ENCODE measurements at places on chromosomes 4 and X.

DNA sequence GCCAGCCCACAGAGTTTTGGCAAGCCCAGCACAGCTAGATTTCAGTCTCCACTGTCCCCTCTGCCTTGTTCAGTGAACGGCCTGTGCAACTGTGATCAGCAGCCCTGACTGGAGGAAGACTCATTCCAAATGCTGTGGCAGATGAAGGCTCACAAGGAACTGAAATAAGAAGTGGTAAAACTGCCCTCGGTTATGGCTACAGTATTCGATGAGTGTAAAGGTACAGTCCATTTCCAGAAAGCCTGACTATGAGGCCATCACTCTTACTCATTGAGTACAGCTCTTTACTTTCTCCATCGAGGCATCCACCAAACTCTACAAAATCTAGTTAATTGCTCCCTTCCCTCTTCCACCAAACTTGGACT is 69.1 kb downstream of the RHOH start:
- no peak for DNase-seq

DNA sequence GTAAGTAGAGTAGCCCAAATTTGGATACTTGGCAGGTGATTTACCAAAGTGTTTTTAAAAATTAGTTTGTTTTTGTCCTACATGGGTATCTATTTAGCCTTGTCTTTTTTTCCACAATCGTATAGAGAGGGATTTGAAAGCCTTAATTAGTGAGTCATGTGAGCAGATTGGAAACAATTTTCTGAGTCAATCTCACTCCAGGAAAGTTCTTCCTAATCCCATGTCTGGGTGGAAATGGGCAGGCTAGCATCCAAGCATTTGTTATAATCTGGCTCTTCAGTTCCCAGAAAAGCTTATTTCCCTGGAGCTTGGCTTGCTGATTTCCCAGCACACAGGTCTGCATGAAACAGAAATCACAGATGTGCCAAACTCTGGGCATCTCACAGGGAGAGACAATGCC is 426.9 kb upstream of the BOD1L1 start:
- DNase-seq, result no peak

- no peak for DNase-seq
Measured at GRCh38 chr4:7652451-7652881, 217.7 kb upstream of the PSAPL1 start.

DNA sequence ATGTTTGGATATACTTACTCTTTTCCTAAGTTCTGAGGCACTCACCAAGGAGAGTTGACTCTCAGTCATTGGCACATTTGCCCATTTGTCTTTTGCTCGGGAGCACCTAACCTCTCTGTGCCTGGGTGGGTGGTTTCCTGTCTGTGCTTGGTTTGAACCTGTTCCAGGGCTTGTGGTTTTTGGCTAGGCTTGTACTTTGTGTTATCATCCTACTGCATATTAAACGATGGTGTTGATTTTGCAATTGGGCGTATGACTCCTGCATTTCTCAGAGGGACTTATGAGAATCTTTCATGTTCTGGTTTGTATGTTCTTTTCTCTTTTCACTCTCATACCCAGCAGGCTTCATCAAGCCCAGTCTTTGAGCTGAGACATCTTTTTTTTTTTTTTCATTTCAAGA is 161.7 kb downstream of the BTC start:
- no peak for DNase-seq

GRCh38 chr4:163553146-163553545 is 58.7 kb downstream of the TMA16 start:
- no peak for DNase-seq

DNA sequence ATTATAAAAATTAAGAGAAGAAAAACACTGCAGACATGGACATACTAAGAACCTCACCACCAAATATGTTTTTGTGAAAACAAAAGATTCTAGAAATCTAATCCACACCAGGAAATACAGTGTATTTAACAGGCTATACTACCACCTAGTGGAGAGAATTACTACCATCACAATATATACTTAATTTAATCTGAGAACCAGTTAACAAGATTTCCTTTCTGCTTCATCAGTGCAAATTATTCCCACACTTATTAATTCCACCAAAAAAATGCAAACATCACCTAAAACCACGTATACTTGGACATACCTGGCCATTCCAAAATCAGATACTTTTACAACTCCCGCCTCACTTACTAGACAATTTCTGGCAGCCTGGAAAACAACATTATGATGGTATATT is 7.0 kb upstream of the TXK start:
- DNase-seq, result no peak

GRCh38 chrX:13254076-13254785 is 65.6 kb downstream of the ATXN3L start:
- peak; percentile 67 for DNase-seq

DNA sequence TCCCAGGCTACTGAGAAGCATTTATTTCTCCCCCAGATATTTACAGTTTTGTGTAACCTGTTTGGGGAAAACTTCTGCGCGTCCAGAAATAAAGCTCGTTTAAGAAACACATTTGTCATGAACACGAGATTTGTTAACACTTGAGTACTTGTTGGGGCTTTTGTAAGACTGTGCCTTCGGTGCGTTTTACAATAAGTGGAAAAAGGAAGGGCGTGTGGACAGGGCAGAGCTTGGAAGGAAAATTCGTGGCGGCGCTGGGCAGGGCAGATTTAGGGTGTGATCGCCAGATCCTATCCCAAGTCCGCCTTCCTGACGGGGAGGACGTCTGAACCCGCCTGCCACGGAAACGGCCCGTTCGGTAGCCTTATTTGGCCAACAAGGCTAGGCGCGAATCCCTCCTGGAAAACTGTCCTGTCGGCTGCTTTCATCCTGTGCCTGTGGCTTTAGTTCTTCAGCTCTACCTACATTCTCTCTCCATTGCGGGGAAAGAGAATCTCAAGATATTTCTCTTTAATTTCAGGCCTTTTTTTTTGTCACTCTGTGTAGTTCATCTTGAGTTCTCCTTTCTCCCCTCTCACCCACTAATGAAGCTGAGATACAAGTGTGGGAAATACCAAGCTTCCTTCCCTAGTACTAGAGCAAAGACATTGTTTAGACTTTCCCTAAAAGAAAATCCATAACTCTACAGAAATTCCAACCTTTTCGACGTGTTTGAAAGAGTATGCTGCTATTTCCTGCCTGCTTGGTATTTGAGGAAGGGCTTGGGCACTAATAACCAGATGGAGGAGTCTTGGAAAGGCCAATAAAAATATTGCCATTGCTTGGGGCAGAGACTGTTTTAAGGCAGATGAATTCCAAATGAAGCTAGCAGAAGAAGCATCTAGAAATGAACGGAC is 982 bp downstream of the PDLIM5 start:
- peak; percentile 89 for DNase-seq

GRCh38 chrX:1222531-1223241 is 10.2 kb upstream of the CRLF2 start:
- peak; percentile 6 for DNase-seq

DNA sequence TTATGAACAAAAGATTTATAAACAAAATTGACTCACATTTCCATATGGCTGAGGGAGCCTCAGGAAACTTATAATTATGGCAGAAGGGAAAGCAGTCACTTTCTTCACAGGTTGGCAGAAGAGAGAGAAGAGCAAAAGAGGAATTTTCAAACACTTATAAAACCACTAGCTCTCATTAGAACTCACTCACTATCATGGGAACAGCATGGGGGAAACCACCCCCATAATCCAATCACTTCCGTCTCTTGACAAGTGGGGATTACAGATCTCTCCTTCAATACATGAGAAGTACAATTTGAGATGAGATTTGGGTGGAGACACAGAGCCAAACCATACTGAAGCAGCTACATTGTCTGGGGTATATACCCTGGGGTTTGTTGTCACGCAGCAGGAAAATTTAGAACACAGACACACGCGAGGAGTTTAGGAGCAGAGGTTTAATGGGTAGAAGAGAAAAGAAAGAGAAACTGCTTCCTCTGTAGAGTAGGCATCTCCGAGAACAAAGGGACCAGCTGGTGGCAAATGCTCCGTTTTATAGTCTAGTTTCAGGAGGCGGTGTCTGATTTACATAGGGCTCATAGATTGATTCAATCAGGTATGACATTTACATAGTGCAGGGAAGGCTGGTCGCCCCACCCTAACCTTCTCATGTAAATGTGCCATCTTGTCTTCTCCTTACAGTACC is 2277.7 kb upstream of the AGA start:
- DNase-seq, result no peak

- no peak for DNase-seq
Measured at GRCh38 chrX:150775569-150776350, 82.6 kb downstream of the MTMR1 start.

DNA sequence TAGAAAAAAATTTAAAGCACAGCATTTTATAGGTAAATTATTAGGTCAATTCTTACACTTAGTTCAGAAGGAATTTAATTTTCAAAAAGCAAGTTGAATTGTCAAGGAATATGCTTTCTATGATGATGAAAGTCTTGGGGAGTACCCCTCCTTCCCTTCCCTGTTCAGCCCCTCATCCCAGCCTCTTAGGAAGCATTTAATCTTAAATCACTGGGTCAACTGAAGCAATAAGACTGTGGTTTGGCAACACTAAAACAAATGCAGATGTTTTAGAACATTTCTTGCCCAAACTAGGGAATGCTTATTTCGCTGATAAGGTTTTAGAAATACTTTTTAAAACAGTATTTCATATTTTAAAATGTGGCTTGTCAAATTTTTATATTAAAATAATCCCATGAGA is 19.1 kb upstream of the ARSJ start:
- DNase-seq, result no peak

DNA sequence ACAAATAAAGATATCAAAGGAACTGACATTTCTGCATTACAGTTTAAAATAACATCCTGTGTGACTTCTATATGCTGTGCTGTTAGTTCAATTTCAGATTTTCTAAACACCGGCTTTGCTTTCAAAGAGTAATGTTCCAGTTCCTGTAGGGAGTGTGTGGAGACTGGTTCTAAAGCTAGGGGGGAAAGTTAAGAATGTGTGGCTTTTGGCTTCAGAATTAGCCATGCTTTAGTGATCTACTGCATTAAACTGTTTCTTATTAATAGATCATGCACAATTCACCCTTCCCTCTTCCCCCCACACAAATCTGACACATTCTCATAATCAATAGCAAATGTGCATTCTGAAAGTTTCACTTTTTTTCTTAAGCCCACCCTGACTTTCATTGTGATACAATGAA is 32.0 kb upstream of the DKK2 start:
- DNase-seq, result no peak

GRCh38 chr4:26073886-26074560 is 160.0 kb downstream of the SMIM20 start:
- no peak for DNase-seq

- peak; percentile 84 for DNase-seq
Measured at GRCh38 chr4:38664706-38665401, 855 bp downstream of the KLF3 start.

DNA sequence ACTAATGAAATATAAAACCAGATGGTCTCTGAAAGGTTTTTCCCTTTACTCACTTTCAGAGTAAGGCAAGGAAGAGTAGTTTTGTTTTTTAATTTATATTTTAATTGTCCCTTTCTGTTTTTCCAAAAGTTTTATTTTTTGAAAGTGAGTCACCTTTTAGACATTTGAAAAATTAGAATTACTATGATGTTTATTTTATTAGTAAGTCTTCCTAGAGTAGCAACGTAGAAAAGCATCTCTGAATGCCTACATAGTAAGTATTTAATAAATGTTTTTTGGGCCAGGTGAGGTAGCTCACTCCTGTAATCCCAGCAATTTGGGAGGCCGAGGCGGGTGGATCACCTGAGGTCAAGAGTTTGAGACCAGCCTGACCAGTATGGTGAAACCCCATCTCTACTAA is 51.1 kb downstream of the TET2 start:
- DNase-seq, result no peak

GRCh38 chrX:56763556-56764152 is 34.6 kb downstream of the NBDY start:
- DNase-seq, result peak; percentile 35

GRCh38 chrX:27309406-27309805 is 153.7 kb downstream of the PPP4R3C start:
- DNase-seq, result no peak

Measured in islet precursor cell (in vitro differentiated cells).